Activated T-helper 1 cell treated with anti-CD3 and anti-CD28 coated beads, Interleukin-2, amount 50 U/mL, for 16 hours (primary cell): ENCODE measurements at places on chromosomes 2 and 18.

GRCh38 chr2:54545702-54546450 is 89.7 kb downstream of the SPTBN1 start:
- no peak for DNase-seq

DNA sequence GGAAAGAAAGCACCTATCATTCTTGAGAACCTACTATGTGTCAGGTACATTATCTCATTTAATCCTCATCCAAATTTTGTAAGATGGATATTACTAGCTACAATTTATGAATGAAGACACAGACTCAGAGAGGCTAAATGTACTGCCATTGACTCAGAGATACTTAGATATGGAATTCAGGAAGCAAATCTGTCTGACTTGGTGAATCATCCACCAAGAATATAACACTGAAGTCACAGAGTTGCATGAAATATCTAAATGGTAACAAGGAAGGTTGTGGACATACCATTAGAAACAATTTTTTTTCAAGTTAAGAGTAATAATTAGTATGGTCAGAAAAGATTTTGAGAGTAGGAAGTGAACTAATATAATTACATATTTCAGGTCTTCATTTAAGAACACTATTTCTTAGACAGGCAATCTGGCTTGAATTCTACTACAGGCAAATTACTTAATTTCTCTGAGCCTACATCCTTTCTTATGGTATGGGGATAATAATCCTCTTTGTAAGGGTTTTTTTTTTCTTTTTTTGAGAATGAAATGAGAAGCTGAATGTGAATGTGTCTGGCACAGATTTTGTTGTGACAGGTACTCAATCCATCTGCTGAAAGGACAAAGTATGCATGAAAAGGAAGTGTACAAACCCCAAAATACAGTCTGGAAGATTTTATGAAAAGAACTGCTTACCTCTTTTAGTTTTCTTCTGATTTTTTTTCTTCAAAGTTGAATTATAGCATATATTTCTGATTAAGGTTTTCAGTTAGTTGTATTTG is 14.8 kb upstream of the C2orf66 start:
- DNase-seq: no peak

DNA sequence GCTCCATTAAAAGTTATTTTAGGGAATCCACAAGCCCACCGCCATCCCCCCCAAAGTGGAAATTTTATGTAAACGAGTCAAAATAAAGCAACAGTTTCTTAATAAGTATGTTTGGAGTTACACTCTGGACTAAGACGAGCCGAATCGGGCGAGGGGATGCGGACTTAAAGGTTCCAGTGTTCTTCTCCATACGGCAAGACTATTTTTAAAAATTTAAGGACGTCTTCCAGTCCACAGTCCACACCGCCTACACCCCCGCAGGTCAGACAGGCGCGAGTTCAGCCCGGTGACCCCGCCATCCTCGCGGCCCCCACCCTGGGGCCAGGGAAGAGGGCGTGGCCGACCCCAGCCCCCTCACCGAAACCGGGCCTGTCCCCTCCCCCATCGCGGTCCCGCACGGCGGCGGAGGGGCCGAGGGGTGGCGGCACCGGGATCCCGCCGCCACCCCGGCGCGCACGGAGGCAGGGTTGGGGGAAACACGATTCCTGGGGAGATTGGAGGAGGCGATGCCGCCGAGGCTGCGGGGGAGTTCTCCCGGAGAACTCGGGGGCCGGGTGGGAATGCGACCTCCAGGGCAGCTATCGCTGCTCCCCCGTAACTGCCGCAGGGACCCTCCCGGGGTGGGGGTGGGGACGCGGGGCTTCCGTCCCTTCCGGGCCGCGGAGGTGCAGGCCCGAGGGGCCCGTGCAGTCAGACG is 24.5 kb upstream of the SMAD7 start:
- DNase-seq: no peak

GRCh38 chr18:35582899-35583558 is 1.5 kb downstream of the GALNT1 start:
- no peak for DNase-seq

GRCh38 chr2:229090225-229090624 is 180.9 kb downstream of the PID1 start:
- DNase-seq: no peak

DNA sequence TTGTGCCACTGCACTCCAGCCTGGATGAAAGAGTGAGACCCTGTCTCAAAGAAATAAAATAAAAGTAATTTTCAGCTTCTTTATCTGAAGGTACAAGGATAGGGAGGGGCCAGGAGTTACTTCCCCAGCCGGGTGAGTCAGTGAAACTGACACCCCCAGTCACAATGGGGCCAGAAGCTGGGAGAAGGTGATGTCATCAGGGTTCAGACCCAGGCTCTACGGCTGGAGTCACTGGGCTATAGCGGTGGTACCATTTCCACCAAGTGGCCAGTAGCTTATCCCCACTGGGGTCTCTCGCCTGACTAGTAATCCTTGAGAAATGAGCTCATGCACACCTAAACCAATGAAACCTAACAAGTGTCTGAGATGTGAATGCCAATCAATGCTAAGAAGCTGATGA is 107.9 kb downstream of the ALPK2 start:
- DNase-seq: no peak

DNA sequence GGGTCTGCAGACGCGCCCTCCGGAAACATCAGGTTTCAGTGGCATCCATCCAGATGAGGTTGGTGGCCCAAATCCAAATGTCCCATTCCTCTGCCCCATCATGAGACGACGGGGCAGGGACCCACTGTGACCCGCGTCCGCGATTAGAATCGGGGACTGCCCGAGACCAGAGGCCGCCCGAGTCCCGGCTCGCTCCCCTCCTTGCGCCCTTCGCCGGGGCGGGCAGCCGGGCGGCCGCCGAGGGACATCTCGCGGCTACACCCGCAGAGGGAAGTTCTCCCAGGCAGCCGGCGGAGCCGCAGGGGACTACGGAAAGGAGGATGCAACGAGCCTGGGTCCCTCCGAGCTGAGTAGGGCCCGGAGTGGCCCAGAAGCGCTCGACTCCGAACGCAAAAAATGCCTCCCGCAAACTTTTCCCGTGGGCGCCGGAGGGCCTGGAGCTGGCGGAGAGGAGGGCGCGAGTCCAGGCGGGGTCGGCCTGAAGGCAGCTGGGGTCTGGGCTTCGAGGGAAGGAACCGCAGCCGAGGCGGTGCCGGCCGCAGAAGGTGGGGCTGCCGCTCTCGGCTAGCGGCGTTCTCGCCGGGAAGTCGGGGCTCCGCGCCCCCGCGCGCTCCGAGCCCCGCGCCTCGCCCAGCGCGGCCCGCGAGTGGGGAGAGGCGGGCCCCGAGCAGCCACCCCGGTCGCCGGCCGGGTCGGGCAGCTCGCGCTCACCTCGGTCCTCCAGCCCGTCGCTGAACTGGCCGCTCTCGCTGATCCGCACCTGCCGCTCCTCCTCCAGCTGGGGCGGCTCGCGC is 580 bp downstream of the TMEM163 start:
- DNase-seq: no peak

GRCh38 chr2:119440501-119440870 is 8.8 kb downstream of the TMEM37 start:
- no peak for DNase-seq

GRCh38 chr2:222358876-222359275 is 60.1 kb upstream of the PAX3 start:
- no peak for DNase-seq

DNA sequence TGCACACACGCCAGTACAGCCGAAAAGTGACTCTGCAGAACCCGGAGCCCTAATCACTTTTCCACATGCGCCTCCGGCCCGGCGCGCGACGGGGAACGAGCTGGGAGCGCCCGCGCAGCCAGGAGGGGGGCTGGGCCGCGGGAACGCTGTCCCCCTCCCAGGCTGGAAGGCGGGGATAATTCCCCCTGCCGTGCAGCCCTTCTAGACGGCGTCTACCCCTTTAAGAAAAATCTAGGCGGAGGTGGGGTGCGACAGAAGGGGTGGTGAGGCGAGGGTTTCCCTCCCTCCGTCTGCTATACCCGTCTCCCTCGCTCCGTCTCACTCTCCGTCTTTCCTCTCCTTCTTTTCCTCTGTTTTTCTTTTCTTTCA is 2.4 kb downstream of the CYP26B1 start:
- DNase-seq: no peak

- DNase-seq: no peak
These were observed 5.8 kb upstream of the CTDSP1 start for GRCh38 chr2:218393750-218394290.

- DNase-seq: no peak
These were observed 108.8 kb downstream of the SLC4A3 start for GRCh38 chr2:219736209-219736608.

GRCh38 chr2:32963941-32964340 is 17.2 kb downstream of the LTBP1 start:
- no peak for DNase-seq

DNA sequence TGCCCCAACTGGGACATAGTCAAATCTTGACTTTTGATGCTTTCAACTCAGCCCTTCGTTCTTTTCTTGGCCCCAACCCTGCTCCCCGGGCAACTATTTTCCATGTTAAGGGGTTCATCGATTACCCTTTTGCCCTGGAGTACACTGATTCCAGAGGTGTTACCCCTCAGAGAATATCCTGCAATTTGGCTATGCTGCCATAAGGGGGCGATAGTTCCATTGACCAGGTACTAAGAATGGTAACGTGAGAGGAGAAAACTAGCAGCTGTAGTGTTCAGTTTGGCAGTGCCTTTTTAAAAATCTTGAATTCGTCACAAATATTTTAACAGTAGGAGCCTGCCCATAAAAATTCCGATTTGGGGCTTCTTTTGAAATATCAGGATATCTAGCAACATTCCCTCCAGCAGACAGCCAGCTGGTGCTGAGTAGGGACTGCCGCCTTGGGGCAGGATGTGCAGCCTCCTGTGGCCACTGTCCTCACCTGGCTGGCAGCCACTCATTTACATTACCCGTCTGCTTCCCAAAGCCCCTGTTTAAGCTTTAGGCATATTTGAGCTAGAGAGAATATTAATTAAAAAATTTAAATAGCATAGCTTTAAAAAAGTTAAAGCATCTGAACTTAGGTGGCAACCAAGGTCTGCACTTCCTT is 146.3 kb upstream of the SKOR2 start:
- no peak for DNase-seq

- no peak for DNase-seq
These were observed 22.8 kb upstream of the RUFY4 start for GRCh38 chr2:218046238-218046637.

DNA sequence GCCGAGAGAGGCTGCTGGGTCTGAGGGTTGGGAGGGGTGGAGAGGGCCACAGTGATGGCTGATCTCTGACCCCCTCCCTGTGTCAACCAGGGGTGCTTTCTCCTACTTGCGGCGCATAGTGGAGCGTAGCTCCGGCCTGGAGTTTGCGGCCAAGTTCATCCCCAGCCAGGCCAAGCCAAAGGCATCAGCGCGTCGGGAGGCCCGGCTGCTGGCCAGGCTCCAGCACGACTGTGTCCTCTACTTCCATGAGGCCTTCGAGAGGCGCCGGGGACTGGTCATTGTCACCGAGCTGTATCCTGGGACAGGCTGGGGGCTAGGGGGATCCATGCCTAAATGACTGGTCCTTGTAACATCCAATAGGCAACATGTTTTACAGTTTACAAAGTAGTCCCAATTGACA is 20.9 kb upstream of the GMPPA start:
- DNase-seq: no peak

DNA sequence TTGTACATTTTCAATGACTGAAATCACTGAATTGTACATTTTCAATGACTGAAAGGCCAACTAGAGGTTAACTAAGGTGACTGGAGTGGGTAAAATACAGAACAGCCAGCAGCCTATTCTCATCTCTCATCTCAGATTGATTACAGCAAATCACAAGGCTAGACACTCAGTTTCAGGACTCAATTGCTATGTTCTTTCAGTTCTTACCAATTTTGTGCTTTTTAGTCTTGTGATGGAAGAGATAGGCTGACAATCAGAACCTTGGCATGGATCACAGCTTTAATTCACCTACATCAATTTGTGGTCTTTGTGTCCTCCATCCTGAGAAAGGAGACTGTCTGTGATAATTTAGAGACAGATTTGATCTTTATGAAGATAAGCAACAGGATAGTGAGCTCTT is 124.7 kb downstream of the GULP1 start:
- no peak for DNase-seq

DNA sequence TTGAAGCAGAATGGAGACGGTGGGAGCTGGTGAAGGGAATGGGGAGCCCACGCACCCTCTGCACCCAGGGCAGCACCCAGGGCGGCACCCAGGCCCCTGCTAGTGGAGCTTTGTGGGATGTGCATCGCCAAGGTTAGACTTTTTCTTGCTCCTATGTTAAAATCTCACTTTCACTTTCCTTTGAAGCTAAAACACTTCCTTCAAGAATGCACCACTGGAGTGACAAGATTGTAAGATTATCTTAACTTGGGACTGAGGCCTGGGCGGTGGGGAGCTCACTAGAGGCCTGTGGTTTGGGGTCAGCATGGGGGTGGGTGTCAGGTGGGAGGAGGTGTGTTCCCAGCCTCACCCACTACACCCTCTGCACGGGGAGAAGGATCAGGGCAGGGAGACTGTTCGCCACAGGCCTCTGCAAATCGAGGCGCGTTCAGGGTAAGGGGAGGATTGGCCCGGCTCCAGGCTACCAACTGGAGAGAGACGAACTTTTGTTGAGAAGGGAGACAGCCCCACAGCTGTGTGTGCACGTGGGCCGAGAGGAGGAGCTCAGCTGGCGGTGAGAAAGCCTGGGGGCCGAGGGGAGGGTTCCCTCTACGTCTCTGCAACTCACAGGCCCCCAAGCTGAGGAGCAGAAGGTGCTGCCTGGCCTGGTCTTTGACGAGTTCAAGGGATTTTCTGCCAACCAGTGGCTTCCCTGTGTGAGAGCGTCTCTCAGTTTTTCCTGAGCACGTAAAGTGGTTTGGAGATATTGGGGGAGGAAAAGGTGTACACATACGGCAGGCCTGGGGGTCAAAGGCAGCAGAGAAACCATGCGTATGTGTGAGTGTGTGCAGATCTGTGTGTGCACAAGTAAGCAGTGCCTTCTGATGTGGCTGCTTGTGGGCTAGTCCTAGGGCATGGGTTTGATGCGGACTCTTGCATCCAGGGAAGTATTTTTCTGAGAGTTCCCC is 147.7 kb downstream of the KLHL29 start:
- DNase-seq: no peak

GRCh38 chr18:28342231-28342630 is 165.3 kb upstream of the CDH2 start:
- DNase-seq: no peak

DNA sequence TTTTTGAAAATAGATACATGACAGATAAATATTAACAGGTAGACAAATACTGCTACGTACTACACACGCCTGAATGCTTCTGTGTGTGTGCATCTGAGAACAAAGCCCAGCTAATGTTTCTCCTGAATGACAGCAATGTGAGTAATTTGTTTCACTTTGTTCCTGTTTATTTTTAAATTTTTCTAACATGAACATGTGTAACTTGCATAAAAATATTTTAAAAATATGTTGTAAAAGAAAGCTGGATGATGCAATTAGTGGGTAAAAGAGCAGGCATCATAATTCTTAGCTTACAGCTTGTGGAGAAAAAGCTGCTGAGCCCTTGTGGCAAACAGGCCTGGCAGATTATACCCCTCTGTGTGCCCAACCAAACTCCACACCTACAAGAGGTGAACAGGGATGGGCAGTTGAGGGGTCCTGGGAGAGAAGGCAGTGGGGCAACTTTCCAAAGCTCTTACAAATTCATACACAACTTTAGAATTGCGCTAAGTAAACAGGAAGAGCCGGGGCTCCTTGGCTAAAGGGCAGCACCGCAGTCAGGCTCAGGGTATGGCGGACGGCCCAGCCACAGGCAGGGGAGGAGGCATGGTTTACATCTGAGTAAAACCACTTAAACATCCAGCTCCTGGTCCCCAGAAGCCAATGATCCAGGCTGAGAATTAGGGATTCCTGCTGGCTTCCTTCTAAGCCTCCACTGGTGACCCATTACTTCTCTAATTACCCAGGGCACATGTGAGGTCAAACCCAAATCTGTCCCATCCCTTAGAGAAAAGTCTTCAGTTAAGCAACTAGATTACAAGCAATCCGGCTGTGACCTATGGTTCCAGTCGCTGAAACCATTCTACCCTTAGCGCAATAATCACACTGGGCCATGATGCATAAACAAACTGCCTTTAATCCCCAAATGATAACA is 14.0 kb downstream of the PXDN start:
- DNase-seq: no peak
